ENCODE measurements at places on chromosomes 2 and 18.

DNA sequence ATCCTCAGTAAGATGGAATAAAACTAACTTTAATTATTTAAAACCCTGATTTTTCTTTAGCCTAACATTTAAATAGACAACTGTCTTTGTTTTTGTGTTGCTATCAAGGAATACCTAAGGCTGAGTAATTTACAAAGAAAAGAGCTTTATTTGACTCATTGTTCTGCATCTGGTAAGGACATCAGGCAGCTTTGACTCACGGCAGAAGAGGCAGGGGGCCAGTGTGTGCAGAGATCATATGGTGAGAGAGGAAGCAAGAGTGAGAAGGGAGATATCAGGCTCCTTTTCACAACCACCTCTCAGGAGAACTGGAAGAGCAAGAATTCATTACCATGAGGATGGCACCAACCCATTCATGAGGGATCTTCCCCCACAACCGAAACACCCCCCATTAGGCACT, 64.6 kb upstream of the TFPI start:
- peak; percentile 15 for DNase-seq

- DNase-seq, result no peak
Observed at GRCh38 chr18:14089191-14089590, 43.0 kb downstream of the ZNF519 start.

DNA sequence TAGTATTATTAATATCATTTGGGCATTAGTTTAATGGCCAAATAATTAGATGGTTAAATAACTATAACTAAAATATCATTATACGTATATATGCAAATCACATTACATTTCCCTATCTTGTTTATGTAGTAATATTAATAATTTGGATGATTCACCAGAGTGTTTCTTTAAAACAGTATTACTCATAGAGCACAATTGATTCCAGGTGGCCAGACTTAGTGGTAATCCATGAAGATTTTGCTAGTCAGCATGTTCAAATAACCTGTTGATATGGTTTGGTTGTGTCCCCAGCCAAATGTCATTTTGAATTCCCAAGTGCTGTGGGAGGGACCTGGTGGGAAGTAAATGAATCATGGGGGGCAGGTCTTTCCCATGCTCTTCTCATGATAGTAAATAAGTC, 782.3 kb downstream of the LRP1B start:
- no peak for DNase-seq

- peak; percentile 87 for DNase-seq
Observed at GRCh38 chr2:19540739-19541525, 182.5 kb upstream of the OSR1 start.

GRCh38 chr2:121794233-121794632, 38.8 kb downstream of the TSN start:
- DNase-seq, result no peak

- DNase-seq, result no peak
Observed at GRCh38 chr2:229879191-229879950, 42.4 kb downstream of the TRIP12 start.

- no peak for DNase-seq
Observed at GRCh38 chr2:221176667-221177066, 395.4 kb downstream of the EPHA4 start.

- no peak for DNase-seq
Observed at GRCh38 chr18:36808681-36809080, 20.1 kb downstream of the TPGS2 start.

GRCh38 chr2:66633631-66634030, 198.7 kb downstream of the MEIS1 start:
- DNase-seq, result no peak

GRCh38 chr2:237314198-237314597, 99.8 kb downstream of the COL6A3 start:
- no peak for DNase-seq

DNA sequence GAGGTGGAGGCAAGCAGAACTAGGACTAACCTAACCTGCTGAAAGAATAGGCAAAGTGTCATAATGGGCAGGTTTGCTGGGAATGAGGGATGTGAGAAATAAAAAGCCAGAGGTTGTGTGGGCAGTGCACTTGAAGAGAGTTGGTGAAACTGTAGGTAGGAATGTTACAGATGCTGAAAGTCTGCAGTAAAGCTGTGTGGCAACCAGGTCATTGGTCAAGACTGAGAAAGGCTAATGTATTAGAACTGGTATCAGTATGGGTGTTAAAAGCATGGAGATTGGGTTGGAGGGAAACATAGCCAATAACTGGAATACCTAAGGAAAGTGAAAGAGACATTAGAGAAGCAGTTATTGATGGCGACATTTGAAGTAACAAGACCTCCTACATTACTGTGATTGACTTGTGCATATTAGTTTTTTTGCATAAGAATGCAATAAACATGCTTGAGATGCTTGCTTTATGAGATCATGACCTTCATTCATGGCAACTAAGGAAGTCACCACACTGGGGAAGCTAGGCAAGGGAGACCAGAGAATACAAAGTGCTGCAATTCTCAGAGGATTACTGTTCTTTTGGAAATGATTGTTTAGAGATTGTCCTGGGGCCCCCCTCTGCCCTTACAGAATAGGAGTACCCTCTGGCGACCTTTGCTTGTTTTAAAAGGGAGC, 11.8 kb downstream of the GULP1 start:
- DNase-seq, result peak; percentile 86

DNA sequence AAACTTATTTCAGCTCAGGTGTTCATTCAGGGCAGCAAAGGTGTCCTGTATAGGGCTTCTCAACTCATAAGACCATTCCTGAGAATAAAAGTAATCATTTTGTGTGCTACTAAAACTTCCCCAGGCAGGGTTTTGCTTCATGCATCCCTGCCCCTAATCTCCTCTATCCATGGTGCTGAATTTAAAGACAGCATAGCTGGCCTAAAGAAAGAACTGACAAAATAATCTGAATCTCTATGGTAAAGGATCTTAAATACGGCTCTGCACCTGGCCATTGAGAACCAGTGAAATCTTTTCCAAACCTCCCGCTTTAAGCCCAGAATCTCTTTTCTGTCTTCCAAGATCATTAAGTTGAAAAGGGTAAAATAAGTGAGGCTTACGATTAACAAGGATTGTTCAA, 292.1 kb upstream of the KLHL29 start:
- peak; percentile 3 for DNase-seq

GRCh38 chr2:20398956-20399567, 47.8 kb upstream of the RHOB start:
- DNase-seq, result no peak

DNA sequence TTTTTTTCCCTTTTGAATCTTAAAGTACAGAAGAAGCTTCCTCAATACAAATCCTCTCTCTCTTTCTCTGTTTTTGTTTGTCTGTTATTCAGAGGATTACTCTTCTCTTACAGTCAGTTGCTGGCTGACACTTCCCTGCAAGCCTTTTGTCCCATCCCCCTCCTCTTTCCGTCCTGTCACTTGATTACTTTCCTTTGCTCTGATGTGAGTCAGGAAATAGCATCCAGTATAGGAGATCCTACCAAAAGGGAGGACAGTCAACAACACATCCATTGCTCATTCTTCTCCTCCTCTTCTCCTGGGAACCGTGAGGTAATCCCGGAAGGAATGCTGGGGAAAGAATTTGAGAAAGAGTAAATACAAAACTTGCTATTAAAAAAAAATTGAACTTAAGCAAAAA, 79.3 kb upstream of the SCN7A start:
- peak; percentile 19 for DNase-seq

DNA sequence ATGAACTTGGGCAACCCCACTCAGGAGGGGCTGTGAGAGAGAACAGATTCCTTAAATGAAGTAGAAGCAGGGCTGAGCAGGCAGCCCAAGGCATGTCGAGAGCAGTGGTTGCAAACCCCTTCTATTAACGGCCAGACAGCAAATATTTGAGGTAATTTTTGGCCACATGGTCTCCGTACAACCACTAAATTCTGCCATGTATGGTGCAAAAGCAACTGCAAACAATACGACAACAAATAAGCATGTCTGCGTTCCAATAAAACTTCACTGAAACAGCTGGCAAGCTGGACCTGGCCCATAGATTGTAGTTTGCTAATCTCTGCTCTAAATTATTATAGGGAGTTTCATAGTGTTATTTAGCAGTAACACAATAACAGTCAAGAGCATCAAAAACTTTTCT, 217.0 kb upstream of the ZNF521 start:
- DNase-seq, result no peak

DNA sequence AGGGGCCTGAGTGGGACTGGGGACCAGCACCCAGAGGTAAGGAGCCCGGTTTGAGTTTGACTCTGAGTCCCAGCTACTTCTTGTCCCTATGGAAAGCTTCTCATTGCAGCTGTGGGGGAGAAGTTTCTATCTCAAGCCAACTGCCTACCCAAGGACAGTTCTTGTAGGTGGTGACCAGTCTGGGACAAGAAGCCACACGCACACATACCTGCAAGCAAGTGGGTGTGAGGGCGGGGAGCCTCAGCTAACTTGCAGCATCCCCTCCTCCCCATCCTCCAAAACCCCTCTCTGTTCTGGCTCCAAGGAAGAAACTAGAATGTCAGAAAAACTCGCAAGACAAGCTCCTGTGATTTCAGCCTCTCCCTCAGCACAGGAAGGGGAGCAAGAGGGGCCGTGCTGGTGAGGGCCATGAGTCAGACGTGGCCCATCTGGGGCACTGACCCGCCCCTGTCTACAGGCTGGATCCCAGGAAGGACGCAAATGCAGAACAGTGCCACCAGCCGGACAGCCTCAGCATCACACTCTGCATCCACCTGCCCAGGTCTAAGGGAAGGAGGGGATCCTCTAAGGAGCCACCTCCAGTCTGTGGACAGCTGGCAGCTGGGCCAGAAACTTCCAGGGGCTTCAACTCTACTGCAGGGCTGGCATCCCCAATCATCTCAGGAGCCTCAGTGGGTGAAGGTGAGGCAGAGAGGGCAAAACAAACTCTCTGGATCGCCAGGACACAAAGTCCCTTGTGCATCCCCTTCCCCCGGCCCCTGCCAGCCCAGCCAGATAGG, 103.4 kb downstream of the TNS1 start:
- DNase-seq, result peak; percentile 72

DNA sequence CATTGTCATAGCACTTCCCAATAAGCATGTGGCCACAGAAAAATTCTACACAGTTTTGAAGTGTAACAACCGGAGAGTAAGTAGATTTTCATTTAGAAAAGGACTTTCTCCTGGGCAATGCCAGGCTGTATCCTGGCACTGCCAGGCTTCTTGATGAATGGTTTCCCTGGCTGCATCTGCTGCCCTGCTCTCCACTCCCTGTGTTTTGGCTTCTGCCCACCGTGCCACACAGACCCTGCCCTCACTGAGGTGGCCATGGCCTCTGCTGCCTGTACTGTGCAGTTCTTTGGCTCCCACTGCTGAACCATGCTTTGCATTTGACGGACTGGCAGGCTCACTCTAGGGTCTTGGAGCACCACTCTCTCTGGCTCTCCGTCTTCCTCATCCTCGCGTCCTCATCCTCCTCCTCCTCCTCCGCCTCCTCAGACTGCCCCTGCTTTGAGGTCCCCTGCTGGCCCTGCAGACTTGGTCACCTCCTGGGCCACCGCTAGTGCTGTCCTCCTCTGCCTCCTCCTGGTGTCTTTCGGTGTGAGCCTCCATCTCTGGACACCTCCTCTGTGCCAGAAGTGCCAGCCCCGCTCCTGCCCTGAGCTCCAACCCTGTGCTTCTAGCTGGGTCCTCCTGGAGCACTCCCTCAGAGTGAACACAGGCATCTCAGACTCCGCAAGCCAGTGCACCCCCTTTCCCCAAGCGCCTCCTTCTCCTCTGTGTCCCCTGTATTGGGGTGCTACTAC, 45.9 kb upstream of the CNGA3 start:
- DNase-seq, result no peak

DNA sequence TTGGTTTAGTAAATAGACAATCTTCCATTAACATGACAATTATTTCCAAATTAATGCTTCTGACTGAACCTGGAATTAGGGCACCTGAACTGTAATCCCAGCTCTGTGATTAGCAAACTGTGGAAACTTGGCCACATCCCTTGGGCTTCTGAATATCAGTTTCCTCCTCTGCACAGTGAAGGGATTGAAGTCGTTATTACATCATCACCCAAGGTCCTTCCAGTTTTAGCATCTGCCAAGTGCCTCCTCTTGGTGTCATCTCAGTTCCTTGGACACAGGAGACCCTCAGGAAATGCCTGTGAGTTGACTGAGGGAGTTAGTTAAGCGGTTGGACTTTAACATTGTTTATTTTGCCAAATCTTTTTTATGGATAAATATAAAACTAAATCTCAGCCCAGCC, 64.8 kb downstream of the MOGAT1 start:
- DNase-seq, result no peak

DNA sequence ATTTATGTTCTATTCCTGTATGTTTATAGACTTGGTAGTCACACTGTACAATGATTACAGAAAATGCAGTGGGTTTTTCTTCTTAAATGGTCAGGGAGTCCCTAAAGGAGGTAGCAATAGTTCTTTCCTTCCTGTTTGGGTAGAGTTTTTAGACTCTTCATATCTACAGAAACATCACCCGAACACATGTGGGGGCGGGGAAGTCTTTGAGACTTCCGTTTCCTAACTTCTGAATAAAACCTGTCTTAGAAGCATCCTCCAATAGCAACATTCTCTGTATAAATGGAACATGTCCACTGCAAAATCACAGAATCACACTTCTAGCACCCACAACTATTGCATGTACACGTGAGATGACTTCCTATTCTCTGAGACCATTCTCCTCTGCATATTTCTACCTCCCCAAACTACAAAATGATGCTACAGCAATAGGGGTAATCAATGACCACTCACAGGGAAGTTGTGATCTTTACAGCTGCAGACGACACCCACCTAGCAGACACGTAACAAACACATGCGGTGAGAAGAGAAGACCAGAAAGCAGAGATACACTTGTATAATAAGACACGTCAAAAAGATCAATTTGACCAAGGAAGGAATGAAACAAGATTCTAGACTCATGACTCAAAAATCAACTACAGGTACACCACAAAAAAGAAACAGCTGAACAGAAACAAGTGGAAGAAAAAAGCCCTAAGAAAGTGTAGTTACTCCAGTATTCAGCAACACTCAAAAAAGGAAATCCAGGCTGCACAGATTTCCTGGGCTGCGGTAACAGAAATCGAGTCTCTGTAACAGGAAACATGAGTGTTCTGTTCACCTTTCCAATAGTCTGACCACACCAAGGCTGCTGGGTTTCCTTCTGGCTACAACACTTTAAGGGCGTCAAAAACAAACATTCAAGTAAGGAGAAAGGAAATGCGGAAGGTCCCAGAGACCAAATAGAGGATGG, 120.4 kb downstream of the ZNF516 start:
- no peak for DNase-seq

DNA sequence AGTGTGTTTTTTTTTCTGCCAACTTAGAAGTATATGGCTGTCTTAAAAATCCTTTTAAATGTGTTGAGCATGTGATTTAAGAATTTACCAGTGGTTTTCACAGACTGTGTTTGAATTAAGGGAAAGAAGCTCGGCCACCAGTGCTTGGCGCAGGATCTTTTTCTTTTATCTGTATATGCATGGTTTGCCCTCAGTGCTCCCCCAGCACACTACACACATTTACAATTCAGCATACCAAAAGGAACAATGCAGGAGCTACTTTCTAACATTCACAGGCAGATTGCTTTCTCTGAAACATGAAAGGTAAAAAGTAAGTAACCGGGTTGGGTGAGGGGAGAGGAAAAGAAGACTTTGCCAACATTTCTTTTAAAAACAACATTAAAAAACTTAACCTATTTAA, 3.9 kb downstream of the SALL3 start:
- DNase-seq, result no peak
